CD4-positive, alpha-beta T cell treated with Interleukin-15 for 4 hours (primary cell): ENCODE measurements at places on chromosomes 5 and 9.

DNA sequence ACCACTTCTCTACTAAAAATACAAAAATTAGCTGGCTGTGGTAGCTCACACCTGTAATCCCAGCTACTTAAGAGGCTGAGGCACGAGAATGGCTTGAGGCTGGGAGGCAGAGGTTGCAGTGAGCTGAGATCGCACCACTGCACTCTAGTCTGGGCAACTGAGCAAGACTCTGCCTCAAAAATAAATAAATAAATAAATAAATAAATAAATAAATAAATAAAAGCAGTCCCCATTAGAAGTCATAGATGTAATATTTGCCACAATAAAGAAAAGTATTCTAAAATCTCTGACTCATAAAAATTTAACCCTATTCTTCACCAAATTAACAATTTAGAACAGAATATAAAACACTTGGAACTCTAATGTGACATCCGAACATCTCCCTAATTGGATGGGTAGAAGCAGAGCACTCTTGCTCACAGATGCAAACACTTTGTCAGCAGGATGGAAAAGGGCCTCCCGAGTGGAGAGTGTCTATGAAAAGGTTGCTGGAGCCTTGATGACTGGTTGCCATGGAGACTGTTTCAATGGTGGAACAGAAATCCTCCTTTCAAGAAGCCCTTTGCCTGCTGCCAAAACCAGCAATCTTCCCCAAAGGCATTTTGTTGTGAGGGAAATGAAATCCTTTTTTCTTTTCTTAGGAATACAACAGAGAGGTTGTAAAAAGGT lies 38.9 kb upstream of the TRAF1 start:
- DNase-seq = no peak

DNA sequence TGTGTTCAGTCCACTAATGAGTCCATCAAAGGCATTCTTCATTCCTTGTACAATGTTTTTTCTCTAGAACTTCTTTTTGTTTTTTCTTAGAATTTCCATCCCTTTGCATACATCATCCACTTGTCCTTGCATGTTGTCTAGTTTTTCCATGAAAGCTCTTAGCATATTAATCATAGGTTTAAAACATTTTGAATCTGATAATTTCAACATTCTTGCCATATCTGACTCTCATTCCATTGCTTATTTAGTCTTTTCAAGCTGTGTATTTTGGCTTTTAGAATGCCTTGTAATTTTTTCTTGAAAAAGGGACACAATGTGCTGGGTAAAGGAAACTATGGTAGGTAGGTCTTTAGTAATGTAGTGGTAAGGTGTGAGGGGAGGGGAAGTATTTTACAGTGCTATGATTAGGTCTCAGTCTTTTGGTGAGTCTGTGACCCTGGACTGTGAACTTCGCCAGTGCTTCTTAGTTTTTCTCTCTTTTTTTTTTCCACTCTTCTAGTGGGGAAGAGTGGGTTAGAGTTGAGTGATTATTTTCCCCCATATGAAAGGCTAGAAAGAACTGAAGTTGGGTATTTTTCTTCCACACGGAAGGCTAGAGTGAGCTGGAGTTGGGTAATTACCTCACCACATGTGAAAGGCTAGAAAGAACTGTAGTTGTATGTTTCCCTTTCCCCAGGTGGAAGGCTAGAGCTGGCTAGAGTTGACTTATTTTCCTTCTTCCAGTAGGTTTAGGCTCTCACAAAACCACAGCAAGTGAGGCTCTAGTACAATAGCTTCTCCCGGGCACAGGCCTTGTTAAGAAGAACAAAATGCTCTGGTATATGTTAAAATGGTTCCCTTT lies 172.1 kb downstream of the SNX18 start:
- no peak for DNase-seq

GRCh38 chr5:120703918-120704587 lies 240.0 kb downstream of the PRR16 start:
- no peak for DNase-seq

- no peak for DNase-seq
Measured at GRCh38 chr9:98961513-98962180, 17.9 kb downstream of the COL15A1 start.

DNA sequence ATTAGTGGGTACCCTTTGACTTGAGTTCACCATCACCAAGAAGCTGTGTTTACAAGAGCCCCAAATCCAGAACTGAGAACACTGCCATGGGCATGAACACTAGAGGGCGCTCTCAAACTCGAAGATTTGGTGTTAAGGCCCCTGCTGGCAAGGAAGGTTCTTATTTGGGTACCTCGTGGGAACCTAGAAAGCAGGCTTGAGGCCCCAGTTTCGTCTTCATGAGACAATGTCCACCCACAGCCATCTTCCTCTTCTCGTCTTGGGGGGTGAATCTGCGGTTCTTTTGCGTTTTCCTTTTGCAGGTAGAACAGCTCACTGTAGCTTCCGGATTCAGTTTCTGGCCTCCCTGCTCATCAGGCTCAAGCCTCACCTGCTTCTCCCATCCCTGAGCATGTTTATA lies 184.0 kb downstream of the SEMA5A start:
- DNase-seq = peak; percentile 42

GRCh38 chr9:79013715-79014610 lies 557.8 kb upstream of the TLE4 start:
- DNase-seq = no peak

GRCh38 chr5:12467799-12468198 lies 563.6 kb upstream of the CTNND2 start:
- no peak for DNase-seq

GRCh38 chr5:144504929-144505577 lies 334.4 kb downstream of the KCTD16 start:
- DNase-seq = no peak

DNA sequence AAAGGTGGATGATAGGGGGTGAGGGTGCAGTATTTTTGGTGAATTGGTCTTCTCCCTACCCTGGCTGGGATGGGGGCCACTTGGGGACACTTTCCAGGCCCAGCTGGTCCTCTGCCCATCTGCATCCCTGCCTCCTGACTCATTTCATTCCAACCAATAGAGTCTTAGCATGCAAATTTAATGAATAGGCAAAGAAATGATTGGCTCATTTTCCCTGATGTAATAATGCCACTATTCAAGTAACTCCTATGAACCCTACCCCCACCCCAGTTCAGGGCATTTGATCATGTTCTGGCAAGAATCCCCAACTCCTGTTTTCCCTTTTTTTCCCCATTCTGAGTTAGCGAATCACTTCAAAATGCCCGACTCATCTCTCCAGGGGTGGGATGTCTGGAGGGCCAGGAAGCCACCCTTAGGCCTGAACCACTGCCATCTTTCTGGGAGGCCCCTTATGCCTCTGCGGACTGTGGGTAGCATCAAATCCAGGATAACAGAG lies 56.7 kb downstream of the PCDH1 start:
- DNase-seq = no peak

- DNase-seq = no peak
Measured at GRCh38 chr9:110175275-110175968, 32.5 kb downstream of the C9orf152 start.

DNA sequence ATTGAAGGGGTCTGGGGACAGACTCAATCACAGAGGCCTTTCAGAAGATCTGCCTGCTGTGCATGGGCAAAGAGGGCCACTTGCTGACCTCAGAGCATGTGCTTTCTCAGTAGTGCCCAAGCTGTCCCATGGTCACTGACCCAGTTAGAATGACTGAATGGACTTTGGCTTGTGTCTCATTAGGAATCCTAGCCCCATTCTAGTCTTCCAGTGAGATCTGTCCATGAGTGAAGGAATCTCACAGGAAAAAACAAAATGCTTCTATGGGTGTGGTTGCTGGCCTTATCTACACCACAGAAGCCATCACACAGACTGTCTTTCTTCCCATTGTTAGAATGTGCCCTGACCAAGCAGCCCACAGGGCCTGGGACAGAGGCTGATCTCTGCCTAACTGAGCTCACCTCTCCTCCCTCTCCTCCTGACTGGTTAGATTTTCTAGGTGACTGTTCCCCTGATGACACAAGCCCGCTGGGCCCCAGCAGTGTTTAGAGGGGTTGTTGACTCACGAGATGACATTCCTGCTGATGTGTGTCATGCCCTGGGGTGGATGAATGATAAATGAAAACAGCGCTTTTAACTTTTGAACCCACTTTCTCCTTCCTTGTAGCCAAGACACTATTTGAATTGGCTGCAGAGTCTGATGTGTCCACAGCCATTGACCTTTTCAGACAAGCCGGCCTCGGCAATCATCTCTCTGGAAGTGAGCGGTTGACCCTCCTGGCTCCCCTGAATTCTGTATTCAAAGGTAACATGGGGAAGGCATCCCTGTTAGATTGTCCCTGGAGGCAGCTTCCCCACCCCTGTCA lies 24.8 kb downstream of the TGFBI start:
- DNase-seq = no peak

- DNase-seq = no peak
Measured at GRCh38 chr5:145980718-145981117, 44.3 kb downstream of the SH3RF2 start.

GRCh38 chr5:65801352-65801783 lies 79.4 kb downstream of the NLN start:
- no peak for DNase-seq

- DNase-seq = no peak
Measured at GRCh38 chr5:115453391-115454095, 91.0 kb downstream of the FEM1C start.

- no peak for DNase-seq
Measured at GRCh38 chr9:130110166-130110565, 56.5 kb downstream of the GPR107 start.

DNA sequence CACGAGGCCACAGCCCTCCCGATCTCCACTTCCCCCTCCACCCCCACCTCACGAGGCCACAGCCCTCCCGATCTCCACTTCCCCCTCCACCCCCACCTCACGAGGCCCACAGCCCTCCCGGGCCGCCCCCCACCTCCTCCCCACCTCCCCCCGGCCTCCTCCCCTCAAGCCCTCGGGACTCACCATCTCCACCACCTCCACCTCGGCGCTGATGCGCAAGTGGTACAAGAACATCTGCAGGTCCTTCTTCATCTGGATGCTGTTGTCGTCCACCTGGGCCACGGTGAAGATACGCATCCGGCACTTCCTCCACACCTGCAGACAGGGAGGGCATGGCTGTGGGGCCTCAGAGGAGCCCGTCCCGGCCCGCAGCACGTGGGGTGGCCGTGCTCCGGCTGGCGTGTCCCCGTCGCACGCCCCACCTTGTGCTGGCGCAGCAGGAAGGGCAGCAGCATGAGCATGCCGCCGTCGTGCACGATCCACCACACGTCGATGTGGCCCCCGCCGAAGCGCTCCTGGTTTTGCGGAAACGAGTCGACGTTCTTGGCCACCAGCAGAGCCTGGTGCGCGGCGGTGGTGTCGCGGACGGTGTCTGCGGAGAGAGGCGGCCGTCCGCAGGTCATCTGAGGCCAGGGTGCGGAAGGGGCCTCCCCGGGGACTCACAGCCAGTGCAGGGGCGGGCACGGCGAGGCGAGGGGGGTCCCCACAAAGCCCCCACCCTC lies 48.0 kb downstream of the SLC12A7 start:
- DNase-seq = no peak

GRCh38 chr5:135319928-135320606 lies 79.0 kb downstream of the MACROH2A1 start:
- no peak for DNase-seq
